ENCODE measurements at places on chromosomes 12 and 14.

DNA sequence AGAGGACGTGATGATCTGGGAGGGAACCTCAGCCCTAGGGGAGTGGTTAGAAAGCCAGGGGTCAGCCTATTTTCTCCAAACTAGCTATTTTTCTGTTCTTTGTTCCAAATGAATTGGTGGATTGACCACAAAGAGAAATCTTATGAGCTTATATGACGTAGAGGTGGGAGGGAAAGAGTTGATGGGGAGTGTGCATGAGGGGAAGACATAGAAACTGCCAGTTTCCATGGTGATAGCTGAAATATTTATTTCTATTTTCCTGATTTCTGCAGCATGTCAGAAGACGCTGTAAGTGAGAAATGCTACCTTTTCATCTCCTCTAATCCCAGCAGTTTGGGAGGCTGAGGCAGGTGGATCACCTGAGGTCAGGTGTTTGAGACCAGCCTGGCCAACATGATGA lies 51.4 kb upstream of the CISTR start:
- H3K27ac ChIP-seq, result no peak overlapping the region
- no peak overlapping the region for H3K4me3 ChIP-seq
- no peaks in the 10 kb centered on the region for H3K4me1 ChIP-seq
- H3K27me3 ChIP-seq, result no peaks in the 10 kb centered on the region
- no peaks in the 10 kb centered on the region for H3K36me3 ChIP-seq

GRCh38 chr12:96571101-96571862 lies 81.9 kb downstream of the CFAP54 start:
- H3K4me1 ChIP-seq, result no peaks in the 10 kb centered on the region
- no peak overlapping the region for H3K27ac ChIP-seq
- H3K27me3 ChIP-seq, result no peaks in the 10 kb centered on the region
- DNase-seq, result no peak

- no peak overlapping the region for H3K27ac ChIP-seq
- H3K4me1 ChIP-seq, result no peaks in the 10 kb centered on the region
- no peaks in the 10 kb centered on the region for H3K36me3 ChIP-seq
- DNase-seq, result no peak
- no peaks in the 10 kb centered on the region for H3K27me3 ChIP-seq
Measured at GRCh38 chr14:82422230-82422629, 888.6 kb upstream of the SEL1L start.

DNA sequence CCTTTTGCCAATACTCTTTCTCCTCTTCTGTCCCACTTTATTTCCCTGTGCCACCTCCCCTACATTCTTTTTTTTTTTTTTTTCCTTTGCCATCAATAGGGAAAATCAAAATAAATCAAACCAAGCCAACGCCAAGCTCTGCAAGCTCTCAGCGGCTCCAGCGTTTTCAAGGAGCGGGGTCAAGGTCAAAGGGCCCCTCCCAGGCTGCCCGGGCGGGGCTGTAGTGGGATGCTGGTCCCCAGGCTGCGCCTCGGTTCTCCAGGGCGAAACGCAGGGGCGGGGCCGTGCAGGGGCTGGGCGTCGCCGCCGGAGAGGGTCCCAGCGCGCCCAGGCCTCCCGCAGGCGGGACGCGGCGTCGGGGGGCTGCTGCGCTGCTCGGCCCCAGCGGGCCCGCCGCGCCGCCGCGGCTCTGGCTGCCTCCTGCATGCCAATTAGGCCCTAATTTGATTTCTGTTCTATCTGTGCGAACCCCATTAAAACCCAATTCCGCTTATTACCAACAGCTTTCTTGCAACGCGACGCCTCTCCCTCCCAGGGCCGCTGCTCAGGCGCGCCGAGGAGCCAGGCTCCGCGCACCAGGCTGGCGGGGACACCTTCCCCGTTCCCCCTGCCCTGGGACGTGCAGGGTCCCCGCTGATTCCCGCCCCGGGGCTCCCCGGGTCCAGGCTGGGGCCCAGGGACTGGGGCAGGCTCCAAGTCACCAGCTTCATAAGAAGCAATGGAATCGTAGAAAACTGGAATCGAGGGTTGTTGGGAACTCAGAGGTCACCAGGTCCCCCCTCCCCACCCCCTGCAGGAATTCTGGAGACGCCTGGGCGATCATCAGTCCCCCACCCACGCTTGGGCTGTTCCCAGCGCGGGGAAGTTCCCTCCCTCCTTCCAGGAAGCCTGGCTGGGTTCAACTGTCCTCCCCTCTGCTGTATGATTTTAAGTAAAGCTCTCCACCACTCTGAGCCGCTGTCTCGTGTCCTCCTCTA lies 50.7 kb upstream of the MAP1LC3B2 start:
- no peaks in the 10 kb centered on the region for H3K27me3 ChIP-seq
- H3K4me3 ChIP-seq, result peak overlapping the region; percentile 46
- no peaks in the 10 kb centered on the region for H3K36me3 ChIP-seq

DNA sequence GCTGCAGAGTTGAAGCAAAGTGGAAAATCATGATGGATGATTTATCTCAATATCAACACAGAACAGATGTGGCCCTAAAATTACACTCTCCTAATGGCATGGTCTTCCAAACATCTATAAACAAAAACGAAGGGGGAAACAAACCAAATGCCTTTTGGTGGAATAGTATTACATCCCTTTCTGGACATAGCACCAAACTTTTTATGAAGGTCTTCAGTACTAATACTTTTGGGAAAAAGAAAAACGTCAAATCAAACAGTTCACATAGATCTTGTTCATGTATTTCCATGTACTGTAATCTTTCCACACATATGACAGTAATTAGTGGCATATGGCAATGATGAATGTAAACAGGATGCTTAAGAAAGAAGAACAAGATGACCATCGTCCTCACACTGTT lies 22.9 kb upstream of the ANAPC7 start:
- no peak for DNase-seq
- no peaks in the 10 kb centered on the region for H3K4me1 ChIP-seq
- H3K36me3 ChIP-seq, result no peaks in the 10 kb centered on the region
- no peak overlapping the region for H3K27ac ChIP-seq

DNA sequence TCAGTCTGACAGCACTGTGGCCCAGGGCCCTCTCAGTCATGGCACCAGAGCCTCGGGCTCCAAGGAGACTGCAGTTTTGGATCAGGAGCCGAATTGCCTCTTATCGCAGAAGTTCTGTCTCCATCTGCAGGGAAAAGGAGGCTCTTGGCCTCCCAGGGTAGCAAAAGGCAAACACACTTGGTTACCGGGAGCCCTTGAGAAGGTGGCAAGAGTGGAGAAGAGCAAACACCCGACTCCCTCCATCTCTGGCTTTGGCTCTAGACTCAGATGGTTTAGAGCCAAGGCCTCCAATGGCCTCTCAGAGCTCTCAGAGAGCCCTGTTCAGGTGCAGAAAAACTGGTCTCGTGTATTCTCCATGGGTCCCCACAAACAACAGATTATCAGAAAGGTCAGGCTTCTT lies 44.6 kb downstream of the NINJ2 start:
- no peak overlapping the region for H3K4me3 ChIP-seq
- H3K27ac ChIP-seq, result no peak overlapping the region
- H3K36me3 ChIP-seq, result no peaks in the 10 kb centered on the region
- DNase-seq, result no peak

- no peaks in the 10 kb centered on the region for H3K27me3 ChIP-seq
- H3K4me1 ChIP-seq, result no peaks in the 10 kb centered on the region
- no peak overlapping the region for H3K4me3 ChIP-seq
- no peaks in the 10 kb centered on the region for H3K36me3 ChIP-seq
- H3K27ac ChIP-seq, result peak overlapping the region; percentile 69
Measured at GRCh38 chr12:121288158-121288845, 8.2 kb downstream of the CAMKK2 start.

All from breast epithelium (tissue), 4 donors.